HCEC 1CT (cell line): ENCODE measurements at places on chromosomes 3 and 15.
A peak's percentile ranks its signal among the peaks of the same experiment; 100 is the strongest.

GRCh38 chr3:170228093-170228766, 6.0 kb downstream of the PRKCI start:
- DNase-seq = peak; percentile 42

- DNase-seq = no peak
These were observed 9.8 kb upstream of the VIPR1 start for GRCh38 chr3:42492508-42493080.

DNA sequence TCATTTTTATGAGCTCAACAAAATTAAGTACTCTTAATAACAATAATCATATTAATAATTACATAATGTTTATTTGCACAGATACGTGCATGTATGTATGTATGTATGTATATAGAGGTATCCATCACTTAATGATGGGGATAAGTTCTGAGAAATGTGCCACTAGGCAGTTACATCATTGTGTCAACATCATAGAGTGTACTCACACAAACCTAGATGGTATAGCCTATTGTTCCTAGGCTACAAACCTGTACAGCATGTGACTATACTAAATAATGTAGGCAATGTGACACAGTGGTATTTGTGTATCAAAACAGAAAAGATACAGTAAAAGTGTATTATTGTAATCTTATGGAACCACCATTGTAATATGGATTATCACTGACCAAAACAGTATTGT, 874.7 kb upstream of the GBE1 start:
- no peak for DNase-seq

- DNase-seq = no peak
These were observed 26.7 kb downstream of the SLCO2A1 start for GRCh38 chr3:134003066-134003465.

DNA sequence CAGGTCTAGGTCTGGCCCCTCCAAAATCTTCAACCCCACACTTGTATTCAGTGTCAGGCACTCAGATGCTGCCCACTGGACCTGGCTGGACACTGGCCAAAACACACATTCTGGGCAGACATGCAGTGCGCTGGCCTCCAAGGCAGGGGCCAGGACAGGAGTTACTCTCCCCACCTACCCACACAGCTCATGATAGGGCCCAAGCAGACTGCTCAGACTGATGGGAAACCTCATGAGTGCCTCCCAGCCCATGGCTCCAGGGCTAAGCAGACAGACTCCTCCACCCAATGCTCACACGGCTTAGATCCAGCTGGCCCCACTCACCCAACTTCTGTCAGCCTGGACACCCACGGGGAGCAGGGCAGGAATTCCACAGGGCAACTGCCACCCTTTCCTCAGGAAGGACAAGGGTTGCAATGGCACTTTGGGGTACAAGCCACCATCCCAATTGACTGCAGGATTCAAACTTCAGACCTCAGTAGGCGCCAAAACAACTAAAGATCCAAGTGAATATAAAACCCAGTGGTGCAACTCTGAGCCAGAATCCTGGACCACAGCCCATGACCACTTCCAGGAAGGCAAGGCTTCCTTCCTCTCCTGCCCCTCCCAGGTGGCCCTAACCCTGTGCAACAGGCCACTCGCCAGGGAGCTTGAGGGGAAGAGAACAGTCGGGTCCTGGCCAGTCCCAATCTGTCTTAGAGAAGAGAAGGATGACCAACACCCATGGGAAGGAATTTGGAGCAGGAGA, 1.4 kb downstream of the LTF start:
- no peak for DNase-seq

DNA sequence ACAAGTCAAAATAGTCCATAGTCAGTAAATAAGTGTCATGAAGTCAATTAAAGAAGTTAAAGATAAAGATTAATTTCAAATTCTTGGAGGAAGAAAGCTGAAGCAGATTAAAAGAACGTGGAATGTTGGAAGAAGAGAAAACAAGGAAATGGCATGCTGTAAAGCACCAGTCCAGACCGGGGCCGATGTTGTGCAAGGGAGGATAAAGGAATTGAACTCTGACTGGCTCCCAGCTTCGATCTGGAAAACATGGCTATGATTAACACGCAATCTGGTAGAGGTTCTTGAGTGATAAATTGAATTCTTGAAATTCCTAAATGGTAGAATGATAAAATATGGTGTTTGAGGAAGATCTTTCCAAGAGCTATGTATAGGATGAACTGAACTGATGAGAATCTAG, 194.4 kb downstream of the MEIS2 start:
- DNase-seq = peak; percentile 69

DNA sequence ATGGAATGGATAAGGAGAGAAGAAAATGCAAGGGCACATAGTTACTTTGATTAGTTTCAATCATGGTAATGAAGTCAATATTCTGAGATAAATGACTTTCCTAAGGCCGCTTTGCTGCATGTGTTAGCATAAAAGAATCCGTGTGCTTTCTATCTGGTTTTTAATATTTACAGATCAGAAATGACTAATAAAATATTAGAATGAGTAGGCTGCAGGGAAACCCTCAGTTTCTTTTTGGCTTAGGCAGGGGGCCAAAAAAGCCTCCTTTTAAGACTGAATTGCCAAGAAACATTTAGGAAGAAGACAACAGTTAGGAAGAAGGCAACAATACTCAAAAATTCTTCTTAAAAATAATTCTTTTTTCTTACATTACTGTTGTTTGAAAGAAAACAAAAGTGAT, 11.6 kb downstream of the NEK11 start:
- no peak for DNase-seq

DNA sequence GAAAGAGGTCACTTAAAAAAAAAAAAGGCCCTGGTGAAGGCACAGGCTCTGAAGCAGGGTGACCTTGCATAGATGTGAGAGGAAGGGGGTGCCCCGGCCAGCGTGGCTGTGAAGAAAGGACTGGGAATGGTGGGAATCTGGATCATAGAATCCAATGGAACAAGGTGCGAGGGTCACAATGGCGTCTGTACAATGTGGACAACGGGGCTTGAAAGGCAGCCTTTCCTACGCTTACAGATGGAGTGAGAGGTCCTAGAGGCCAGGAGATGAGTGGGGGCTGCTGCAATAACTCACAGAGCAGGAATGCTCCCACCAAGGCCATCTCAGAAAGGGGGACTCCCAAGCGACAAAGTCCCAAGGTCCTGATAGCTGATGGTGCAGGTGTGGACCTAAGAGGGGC, 162.2 kb downstream of the ATP10A start:
- no peak for DNase-seq

- no peak for DNase-seq
These were observed 93.0 kb upstream of the SNRPA1 start for GRCh38 chr15:101388046-101388445.

DNA sequence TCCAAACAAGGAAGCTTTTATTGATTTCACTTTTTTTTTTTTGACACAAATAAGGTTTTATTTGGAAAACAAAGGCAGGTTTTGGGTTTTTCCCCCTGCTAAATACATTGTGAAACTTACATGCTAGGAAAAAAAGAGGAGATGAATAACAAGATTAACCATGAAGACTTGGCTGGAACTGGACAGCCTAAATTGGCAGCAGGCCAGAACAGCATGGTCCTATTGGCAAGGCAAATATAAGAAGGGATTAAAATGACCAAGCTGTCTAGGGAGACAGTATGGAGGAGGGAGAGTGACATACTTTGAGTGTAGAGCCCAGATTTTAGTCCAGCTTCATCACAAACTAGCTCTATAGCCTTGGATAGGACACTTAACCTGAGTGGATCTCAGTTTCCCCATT, 63.9 kb upstream of the BBX start:
- no peak for DNase-seq

- DNase-seq = no peak
These were observed 4.2 kb upstream of the NUP210 start for GRCh38 chr3:13424141-13424844.

DNA sequence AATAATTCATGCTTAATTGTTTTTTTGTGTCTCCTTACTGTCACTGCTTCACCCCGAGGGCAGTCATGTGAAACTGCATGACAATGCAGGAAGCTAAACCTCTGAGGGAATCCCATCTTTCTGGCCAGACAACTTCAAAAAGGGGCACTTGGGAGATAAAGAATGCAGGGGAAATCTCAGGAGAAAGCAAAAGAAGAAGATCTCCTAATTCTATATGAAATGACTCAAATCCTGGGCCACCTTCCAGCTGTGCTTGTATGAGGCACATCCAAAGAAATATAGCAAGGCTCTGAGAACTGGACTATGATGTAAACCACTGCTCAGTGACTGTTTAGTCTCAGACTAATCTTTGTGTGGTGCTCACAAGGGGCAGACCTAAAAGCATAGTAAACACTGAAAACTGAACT, 22.6 kb upstream of the UMPS start:
- DNase-seq = peak; percentile 72

DNA sequence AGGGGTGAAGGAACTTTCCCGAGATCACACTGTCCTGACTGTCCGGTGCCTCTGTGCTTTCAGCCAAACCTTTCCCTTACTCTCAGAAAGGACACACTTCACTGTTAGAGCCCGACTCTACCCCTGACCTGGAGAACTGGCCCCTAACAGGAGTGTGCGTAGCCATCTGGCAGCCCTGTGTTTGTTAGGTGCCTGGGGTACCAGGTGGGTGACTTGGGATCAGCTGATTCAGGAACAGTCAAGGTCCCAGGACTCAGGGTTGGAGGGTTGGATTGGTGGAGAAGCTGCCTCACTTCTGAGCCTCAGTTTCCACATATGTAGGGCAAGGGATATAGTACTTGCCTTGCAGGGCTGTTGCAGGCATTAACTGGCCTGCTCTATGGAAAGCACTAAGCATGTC, 98.3 kb upstream of the SLC6A11 start:
- DNase-seq = no peak

DNA sequence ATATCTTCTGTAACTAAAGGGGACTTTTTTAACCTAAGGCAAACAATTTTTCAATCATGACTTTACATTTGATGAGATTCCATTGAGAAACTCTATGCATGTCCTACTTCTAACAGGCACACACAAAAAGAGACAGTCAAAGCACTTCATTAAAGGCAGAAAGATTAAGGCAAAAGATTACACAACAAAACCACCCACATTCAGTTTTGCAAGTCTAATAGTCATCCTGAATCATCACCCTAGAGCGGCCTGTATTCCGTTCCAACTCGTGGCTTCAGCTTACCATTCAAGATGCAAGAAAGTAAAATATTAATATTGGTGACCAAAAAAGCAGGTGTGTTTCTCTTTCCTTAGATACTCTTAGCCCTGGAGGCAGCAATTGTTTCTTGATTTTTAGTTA, 205.9 kb downstream of the P3H2 start:
- peak; percentile 96 for DNase-seq

- DNase-seq = no peak
These were observed 43.0 kb upstream of the NTRK3 start for GRCh38 chr15:88299497-88299896.

DNA sequence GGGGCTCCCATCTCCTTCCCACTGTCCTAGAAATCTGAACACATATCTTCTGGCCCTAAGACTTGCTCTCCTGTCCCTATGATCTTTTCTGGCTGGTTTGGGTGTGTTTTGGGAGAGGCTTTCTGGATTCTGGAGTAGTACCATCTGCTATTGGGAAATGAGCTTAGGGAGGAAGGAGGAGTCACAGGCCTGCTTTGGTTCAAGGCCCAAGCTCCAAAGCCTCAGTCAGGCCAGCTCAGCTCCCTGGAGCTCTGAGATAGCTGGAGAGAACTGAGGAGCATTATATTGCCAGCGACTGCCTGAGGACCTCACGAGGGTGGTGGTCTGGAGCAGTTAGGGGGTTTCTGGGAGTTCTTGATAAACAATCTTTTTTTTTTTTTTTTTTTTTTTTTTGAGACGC, 18.7 kb downstream of the RASGRF1 start:
- DNase-seq = peak; percentile 15

DNA sequence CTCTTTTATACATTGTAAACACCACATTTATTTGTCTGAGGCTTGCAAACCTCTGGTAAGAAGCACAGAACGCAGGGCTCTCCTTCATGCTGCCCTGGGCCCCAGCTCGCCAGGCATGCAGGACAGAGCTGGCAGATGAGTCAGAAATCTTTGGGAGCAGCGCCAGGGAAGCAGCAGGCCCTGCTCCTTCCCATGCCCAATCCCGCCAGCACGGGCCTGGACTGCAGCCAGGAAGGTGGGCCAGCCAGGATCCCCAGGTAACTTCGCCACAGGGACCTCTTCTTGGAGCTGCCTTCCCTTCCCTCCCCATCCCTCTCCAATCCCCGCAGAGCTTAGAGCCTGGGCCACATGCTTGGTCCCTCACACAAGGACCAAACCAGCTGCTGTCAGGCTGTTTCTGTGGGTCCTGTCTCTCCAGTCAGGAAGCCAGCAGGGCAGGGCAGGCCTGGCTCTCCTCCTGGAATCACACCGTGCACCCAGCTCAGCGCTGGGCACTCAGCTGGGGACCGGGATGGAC, 8.8 kb downstream of the STOML1 start:
- peak; percentile 77 for DNase-seq

DNA sequence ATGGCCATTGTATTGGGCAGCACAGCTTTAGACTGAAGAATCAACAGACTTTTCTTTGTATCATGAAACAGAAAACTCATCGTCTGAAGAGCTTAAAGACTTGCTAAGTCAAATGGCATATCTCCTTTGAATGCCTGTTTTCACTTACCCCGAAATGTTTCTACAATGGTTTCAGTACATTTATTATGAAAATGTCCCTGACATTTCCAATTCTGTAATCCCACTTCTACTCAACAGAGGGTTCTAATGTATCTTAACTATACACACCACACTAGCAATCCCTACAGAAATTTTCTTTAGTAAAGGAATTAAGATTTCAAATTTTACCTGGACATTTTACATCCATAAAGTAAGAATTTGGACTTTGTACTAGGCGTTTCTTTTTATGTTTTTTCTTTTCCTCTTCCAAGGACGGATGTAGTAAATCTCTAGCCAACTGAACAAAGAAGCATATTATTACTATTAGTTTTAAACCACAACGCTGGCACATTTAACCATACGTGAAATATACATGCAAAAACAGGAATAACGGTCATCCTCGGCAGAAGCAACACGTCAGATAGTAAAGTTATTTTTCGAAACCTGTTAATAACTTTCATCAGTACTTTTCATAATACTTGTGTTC, 1.1 kb downstream of the RPS27L start:
- DNase-seq = peak; percentile 19

- peak; percentile 97 for DNase-seq
These were observed 87.0 kb downstream of the FOXB1 start for GRCh38 chr15:60091157-60091556.

GRCh38 chr3:172577987-172578570, 54.8 kb upstream of the TNFSF10 start:
- no peak for DNase-seq

GRCh38 chr3:179038216-179038898, 33.3 kb downstream of the ZMAT3 start:
- DNase-seq = no peak

- peak; percentile 92 for DNase-seq
These were observed 8.0 kb upstream of the ANKRD28 start for GRCh38 chr3:15805756-15806266.

GRCh38 chr3:186102687-186103086, 6.2 kb downstream of the ETV5 start:
- DNase-seq = no peak

GRCh38 chr3:21054064-21054463, 696.9 kb downstream of the ZNF385D start:
- DNase-seq = no peak

GRCh38 chr3:171648069-171648468, 162.2 kb downstream of the PLD1 start:
- no peak for DNase-seq

GRCh38 chr3:61876797-61877196, 315.4 kb downstream of the PTPRG start:
- DNase-seq = peak; percentile 70
